ENCODE measurements at places on chromosomes 16 and 17.

DNA sequence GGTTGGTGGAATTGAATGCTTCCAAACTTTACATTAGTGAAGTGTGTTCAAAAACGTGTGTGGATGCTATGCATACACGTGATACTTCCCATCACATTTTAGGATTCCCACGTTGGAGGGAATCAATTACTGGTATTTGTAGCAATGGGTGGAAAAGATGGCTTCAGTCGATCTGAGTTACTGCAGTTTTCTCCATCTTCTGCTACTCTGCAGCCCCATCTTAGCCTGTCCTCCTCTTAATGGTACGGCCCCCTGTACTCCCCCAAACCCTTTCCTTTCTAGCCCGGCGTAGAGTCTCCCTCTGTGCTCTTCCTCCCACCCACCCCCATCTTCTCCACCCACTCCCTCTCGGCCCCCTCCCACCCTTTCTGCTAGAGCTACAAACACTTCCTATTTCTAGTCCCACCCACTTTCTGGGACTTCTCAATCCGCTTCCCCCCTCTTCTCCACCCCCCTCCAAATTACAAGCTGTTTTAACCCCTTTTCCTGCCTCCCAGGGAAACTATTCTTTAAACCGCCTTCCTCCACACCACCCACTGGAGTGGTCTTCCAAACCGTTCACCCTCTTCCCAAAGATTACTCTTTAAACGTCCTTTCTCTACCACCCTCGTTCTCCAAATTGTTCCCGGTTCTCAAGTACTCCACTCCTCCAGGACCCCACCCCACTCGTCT lies 1.1 kb downstream of the CHTF8 start:
- no peak for DNase-seq

GRCh38 chr17:10226930-10227695 lies 28.7 kb upstream of the GAS7 start:
- DNase-seq, result peak; percentile 62

- DNase-seq, result peak; percentile 41
These were observed 21.9 kb upstream of the CDH5 start for GRCh38 chr16:66344533-66345145.

- DNase-seq, result no peak
These were observed 29.3 kb upstream of the KDM8 start for GRCh38 chr16:27174007-27174406.

DNA sequence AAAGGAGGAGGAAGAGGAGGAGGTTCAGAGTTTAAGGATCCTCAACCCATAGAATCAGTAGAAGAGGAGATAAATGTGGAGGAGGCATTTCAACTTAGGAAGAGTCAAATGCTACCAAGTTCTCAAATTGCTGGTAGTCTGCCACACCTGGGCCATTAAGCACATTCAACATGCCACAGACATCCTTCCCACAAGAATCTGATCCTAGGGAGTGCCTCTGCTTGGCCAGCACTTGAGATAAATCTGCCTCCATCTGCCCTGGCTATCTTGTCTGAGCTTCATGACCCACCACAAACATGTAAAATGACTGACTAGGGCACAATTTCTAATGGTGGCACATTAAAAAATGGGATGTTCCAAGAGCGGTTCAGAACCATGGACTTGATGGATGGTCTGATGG lies 37.3 kb upstream of the AXIN2 start:
- DNase-seq, result no peak

DNA sequence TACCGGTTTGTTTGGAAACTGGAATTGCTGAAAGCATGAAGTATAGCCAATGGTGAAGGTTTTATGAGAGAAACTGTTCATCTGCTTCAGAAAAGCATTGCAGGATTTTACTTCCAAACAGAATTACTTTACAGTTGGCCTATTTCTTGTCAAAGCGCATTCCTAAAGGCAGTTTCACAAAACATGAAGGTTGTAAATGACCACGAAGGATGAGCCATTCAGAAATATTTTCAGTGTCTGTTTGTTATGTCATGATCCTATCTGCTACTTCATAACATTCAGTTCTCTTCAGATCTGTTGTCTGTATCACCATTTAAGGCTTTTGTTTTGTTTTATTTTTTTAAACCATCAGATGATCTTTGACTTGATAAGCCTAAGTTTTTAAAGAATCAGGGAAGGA lies 45.7 kb downstream of the AATF start:
- no peak for DNase-seq

DNA sequence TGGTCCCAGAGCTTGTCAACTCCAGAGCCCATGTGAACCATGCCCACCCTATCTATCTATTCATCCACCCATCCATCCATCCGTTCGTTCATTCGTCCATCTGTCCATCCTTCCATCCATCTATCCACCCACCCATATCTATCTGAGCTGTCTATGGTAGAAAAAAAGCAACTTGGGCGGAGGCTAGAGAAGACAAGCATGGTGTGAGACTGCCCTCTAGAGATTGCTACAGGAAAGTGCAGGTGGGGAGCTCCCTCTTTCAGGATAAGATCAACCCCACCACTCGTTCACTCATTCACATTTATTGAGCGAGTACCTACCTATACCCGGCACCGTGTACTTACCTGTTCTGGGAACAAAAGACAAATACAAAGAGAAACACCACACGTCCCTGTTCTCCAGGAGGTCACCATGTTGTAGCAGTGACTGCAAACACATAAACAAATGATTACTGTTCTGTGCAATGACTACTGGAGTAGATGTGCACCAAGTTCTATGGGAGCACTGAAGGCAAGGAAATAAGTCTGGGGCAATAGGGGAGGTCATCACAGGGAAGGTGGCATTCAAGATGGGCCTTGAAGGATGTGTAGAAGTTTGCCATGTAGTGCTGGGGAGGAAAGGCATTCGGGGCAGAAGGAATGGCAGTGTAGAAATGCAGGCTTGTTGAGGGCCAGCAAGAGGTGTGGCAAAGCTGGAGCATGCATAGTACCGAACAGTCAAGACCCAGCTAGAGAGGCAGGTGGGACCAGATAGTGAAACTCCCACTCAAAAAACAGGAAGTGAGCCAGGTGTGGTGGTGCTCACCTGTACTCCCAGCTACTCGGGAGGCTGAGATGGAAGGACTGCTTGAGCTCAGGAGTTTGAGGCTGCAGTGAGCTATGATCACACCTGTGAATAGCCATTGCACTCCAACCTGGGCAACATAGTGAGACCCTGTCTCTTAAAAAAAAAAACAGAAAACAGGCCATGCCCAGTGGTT lies 13.4 kb upstream of the ATP5MC1 start:
- peak; percentile 93 for DNase-seq

DNA sequence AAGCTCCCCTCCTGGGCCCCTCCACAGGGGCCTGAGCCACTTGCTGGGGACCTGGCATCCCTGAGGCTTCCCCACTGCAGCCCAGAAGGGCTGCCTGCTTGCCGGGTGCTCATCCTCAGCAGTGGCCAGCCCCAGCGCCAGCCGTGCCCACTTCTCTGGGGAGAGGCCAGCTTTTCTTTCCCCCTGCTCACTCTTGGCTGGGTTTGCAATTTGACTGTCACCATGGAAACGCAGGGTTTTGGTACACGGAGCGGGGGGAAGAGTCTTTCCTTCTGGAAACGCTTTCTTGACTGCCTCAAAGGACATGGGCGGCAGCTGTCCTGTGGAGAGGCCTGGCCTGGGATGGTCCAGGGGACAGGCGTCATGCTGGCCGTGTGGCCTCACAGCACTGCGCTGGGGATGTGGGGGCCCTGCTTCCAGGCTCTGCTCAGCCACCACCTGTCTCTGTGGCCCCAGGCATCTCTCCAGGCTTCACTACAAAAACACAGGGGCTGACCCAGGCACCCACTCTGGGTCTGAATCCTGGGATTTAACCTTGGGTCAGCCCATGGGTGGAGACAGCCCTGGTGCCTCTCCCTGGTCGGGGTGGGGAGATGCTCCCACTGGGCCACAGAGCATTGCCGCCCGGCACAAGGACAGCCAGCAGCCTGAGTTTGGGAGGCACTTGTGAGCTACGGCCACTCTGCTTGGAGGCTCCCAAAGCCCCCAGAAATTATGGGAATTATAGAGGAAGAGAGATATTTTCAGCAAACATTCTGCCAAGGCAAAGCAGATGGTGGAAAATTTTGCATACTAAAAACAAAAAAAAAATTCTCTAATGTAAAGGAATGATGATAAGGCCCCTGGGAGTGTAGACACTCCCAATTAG lies 45.9 kb upstream of the DOC2B start:
- no peak for DNase-seq

DNA sequence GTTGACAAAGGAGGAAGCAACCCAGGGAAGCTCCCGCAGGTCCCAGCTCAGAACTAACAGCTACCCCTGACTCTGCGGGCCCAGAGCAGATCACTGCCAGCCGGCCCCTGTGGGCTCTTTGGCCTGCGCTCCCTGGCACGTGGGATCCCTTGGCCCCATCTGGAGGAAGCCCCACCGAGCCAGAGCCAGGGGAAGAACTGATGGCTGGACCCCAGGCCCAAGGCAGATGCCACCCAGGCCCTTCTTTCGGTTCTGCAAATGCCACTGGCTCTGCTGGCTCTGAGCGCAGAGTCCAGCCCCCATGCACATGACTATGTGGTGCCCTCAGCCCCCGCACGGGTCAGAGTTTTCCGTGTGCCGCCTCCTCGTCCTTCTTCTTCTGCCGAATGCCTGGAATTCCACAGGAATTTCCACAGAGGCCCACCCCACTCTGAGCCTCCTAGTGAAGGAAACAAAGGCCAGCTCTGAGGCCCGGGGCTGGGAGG lies 35.8 kb upstream of the SNN start:
- peak; percentile 63 for DNase-seq

DNA sequence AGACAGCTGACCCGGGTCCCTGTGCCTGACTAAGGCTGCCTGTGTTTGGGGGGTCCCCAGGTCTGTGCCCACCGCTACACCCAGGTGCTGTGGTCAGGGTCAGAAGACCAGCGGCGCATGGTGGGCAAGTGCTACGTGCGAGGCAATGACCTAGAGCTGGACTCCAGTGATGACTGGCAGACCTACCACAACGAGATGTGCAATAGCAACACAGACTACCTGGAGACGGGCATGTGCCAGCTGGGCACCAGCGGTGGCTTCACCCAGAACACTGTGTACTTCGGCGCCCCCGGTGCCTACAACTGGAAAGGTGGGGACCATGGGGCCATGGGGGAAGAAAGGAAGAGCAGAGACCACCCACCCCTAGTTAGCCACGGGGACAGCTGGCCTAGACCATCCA lies 12.1 kb downstream of the ITGA3 start:
- no peak for DNase-seq

- DNase-seq, result no peak
These were observed 58.6 kb upstream of the ZFHX3 start for GRCh38 chr16:73106329-73107034.

GRCh38 chr17:48528936-48529682 lies 1.7 kb downstream of the HOXB1 start:
- no peak for DNase-seq

GRCh38 chr16:88900662-88901052 lies 34.2 kb upstream of the PABPN1L start:
- DNase-seq, result no peak

DNA sequence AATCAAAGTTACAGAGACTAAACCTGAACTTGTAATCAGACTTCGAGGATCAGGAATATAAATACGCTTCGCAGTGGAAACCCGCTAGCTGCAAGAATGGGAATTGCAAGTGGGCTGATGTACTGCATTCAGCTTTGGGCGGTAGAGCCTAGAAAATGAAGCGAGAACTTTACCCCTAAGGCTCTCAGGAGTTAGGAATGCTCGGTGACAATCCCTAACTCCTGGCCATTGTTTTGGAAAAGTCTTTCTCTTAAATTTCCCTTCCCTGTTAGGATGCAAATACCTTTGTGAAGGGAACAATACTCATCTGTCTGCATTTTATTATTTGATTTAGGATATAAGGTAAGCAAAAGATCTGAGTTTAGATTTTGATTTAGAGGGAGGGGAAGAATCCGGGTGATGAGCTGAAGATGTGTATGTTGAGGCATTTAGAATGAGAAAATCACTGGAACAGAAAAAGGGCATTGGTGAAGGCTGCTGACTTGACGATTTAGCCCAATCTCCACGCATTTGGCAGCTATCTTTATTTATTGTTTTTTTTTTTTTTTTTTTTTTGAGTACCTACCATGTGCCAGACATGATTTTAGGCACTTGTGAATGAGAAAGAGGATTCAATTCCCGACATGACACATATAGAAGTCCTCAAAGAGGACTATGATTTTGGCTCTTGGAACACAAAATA lies 2.2 kb upstream of the TOX3 start:
- DNase-seq, result no peak

DNA sequence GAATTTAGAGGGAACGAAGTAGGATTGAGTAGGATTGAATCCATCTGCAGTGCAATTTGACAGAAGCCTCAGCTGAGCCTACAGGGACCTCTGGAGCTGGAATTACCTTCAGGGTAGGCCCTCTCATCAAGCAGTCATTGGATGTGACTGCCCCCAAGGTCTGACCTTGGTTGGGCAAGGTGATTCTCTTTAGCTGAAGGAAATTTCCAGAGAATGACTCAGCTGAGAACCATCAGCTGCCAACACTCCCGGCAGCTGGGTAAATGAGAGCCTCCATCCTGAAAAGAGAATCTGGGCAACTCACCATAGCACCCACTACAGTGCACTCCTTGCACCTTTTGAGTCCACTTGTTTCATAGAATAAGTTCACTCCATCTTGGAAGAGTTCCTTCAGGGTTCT lies 113.5 kb upstream of the MED13 start:
- DNase-seq, result peak; percentile 31

DNA sequence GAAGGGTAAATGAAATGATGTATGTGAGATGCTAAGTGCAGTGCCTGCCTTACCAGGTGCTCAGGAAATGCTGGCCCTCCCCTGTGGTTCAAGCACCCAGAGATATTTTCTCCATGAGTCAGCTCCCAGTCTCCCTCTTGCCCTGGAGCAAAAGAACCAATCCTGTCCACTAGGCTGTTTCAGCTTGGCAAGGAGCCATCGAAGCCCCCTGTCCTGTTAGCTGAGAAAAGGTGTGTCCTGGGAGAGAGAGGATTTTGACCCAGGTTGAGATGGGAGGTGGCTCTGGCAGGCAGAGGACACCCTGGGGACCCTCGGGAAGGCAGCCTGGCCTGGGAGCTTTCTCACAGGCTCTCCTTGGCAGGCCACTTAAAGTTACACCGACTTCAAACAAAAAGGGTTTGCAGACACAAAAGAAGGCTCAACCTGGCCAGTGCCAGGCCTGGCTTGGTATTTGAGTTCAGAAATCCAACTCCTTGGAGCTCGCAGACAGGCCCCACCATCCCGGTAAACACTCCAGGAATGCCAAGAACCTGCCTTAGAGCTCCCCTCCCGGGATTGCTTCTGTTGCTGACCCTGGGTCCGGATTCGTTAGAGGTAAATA lies 29.6 kb downstream of the NTN1 start:
- peak; percentile 94 for DNase-seq

GRCh38 chr17:41163828-41164227 lies 3.3 kb upstream of the KRTAP4-4 start:
- no peak for DNase-seq

All from HTR-8/SVneo (cell line).